ENCODE measurements at places on chromosomes 6 and 20. TPM values are rescaled to one million over a fixed set of nuclear protein-coding genes. Genes with fewer than 3 reads are reported as not detected.

DNA sequence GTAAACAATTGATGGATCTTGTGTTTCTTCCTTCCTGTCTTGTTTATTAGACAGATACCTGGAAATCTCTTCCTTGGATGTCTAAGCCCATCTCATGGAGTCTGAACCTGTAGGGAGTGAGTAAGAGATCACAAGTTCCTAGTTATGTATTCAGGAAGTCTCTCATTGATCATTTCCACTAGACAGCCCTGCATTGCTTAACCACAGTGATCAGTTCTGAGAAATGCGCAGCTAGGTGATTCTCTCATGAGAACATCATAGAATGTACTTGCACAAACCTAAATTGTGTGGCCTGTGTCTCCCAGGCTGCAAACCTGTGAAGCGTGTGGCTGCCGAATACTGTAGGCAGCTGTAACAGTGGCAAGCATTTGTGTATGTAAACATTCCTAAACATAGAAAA lies 39.1 kb downstream of the FAM120B start:
- ATAC-seq: no peak

DNA sequence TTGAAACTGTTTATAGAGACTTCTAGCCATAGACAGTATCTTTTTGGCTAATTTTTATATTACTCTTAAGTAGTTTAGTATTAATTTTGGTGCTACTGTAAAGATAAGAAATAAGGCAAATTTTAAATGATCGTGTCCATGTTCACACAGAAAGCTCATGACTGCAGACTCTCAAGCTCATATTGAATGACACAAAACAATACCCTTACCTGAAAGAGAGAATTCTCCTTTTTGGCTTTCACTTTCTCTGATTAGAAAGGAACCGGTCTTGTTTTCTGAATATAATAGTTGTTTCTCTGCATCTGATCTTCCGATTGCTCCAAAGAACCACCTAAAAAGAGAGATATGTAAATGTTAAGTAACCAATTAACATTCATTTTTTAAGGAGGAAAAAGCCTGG lies 57.0 kb downstream of the FRK start:
- ATAC-seq: no peak

DNA sequence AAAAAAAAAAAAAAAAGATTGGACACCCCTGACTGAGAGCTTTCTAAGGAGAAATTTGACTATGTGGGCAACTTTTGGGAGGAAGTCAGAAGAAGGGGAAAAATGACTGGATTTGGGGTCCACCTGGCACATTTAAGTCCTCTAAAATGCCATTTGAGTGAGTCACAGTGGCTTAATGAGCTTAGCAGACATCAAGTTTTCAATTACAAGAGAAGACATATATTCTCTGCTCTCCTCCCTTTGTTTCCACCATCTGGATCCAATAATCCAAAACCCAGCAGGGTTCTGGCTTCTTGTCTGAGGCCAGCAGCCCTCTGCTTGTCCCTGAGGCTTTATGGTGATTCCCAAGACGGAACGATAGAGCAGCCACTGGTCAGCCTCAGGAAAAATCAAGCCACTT lies 6.9 kb downstream of the PI3 start:
- no peak for ATAC-seq

DNA sequence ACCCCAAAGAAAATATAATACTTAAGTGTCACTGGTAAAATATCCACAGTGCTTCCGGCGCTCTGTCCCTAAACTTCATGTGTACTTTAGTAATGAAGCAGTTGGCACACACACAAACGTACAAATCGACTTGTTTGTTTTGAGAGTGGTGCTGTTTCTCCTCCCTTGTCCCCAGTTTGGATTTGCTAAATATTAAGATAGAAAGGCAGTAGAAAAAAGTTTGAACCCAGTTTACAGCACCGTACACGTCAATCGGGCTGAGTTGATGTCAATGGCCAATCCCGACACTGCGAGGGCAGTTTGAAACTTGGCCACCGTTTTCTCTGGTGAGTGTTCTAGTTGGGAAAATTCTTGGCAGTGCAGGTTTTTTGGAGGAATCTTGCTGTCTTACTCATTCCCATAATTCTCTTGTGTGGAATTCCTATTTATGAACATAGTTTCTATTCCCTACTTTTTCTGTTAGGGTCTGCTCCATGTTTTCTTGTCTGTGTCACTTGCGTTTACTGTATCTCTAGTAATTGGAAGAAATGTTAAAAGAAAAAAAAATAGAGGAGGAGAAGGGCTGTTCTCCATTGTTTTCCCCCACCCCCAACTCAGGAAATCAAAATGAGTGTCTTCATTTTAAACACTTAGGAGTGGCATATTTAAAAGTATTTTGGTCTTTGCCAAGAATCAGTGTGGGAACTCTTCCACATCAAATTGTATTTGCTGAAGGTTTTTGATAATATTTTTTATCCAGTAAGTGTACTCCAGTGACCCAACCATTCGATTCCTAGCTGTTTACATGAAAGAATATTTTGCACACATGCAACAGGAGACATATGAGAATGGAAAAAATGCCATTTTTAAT lies 72.3 kb downstream of the OR2B2 start:
- ATAC-seq: no peak

The NRSN1 gene
- total RNA-seq: 0.15 TPM

DNA sequence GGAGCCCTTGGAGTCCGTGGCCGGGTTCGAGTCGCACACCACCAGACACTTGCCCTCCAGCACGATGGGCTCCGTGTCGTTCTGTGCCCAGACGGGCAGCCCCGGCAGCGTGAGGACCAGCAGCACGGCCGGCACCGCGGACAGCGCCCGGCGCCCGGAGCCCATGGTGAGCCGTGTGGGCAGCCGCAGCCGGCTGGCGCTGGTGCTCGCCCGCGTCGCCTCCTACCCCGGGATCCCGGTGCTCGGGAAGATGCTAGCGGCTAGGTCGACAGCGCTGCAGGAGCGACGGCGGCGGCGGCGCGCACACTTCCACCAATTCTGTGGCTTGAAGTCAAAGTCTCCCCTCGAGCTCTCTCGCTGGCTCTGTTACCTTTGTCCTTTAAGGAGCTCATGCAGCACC lies 1.3 kb downstream of the CBLN4 start:
- no peak for ATAC-seq

GRCh38 chr20:34753706-34754461 lies 49.7 kb downstream of the TP53INP2 start:
- ATAC-seq: no peak

DNA sequence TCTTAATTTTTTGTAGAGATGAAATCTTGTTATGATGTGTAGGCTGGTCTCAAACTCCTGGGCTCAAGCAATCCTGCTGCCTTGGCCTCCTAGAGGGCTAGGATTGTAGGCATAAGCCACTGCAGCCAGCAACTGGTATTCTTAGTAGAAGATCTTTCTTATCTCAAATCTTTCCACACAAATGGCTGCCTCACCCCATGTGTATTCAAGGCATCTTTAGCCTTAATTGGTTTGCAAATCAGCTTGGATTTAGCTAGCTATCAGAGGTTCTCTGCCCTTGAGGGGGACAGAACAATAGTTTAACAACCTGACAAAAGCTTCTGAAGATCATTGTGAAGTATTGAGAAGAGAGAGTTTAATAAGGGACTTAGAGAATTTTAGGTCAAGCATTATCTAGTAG lies 17.9 kb upstream of the ABRACL start:
- ATAC-seq: no peak

DNA sequence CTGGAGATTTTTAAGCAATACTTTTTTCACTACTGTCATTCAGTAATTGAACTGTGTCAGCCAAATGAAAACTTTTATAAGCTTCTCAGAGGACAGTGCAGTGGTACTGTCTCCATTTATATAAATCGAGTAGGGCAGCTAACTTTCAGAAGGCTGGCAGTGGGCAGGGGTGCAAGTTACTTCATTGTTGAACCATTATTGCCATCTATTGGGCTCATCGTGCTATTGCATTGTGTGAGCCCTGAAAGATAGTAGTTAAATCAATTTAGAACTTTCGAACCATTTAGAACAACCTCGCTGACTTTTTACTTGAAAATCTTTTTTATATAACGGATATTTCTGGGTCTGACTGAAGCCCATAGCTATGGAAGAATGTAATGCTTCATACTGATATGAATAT lies 347.8 kb upstream of the PLCB4 start:
- ATAC-seq: peak; percentile 62

GRCh38 chr20:23396950-23397627 lies 24.2 kb downstream of the NAPB start:
- ATAC-seq: no peak

- peak; percentile 46 for ATAC-seq
These were observed 52.7 kb downstream of the ADGRF1 start for GRCh38 chr6:46989398-46989797.
